ENCODE measurements at places on chromosomes 6 and 20.

GRCh38 chr6:111358454-111358853 lies 124.6 kb downstream of the REV3L start:
- no peak for DNase-seq

- DNase-seq = no peak
Measured at GRCh38 chr6:137246791-137247202, 27.6 kb upstream of the IFNGR1 start.

DNA sequence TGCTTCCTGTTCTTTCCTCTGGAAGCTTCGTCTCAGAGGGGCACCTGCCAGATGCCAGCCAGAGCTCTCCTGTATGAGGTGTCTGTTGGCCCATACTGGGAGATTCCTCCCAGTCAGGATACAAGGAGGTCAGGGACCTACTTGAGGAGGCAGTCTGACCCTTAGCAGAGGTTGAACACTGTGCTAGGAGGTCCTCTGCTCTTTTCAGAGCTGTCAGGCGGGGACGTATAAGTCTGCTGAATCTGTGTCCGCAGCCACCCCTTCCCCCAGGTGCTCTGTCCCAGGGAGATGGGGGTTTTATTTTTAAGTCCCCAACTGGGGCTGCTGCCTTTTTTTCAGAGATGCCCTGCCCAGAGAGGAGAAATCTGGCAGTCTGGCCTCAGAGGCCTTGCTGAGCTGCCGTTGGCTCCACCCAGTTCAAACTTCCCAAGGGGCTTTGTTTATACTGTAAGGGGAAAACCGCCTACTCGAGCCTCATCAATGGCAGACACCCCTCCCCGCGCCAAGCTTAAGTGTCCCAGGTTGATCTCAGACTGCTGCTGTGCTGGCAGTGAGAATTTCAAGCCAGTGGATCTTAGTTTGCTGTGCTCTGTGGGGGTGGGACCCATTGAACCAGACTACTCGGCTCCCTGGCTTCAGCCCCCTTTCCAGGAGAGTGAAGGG lies 326.7 kb downstream of the BCKDHB start:
- no peak for DNase-seq

GRCh38 chr6:80862756-80863155 lies 756.3 kb downstream of the BCKDHB start:
- no peak for DNase-seq

GRCh38 chr6:81834141-81834681 lies 81.7 kb upstream of the TENT5A start:
- DNase-seq = no peak

GRCh38 chr20:48284837-48285236 lies 499.6 kb upstream of the SULF2 start:
- DNase-seq = no peak

GRCh38 chr6:152351110-152351509 lies 286.1 kb downstream of the SYNE1 start:
- DNase-seq = no peak

GRCh38 chr6:98039443-98039842 lies 756.4 kb upstream of the MMS22L start:
- no peak for DNase-seq

- DNase-seq = no peak
Measured at GRCh38 chr6:155186052-155186658, 77.7 kb upstream of the CLDN20 start.

DNA sequence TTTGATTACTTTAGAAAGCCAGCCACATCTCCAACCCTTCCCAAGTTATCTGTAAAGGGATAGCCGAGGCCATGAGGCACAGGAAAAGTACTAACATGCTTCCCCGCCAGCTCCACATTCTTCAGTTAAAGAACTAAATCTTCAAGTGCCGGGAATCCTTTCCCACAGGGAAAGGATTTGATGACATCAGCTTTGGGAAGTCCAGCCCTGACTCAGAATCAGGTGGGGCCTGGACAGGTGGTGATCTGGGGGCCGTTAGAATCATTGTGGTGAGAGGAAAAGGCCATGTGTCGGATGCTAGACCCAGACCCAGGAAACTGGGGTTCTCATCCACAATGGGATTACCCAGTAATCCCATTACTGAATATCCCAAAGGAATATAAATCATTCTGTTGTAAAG lies 580.0 kb downstream of the QKI start:
- no peak for DNase-seq

- no peak for DNase-seq
Measured at GRCh38 chr20:1807394-1807793, 87.8 kb upstream of the SIRPA start.

- DNase-seq = no peak
Measured at GRCh38 chr6:44176762-44177509, 18.3 kb downstream of the CAPN11 start.

DNA sequence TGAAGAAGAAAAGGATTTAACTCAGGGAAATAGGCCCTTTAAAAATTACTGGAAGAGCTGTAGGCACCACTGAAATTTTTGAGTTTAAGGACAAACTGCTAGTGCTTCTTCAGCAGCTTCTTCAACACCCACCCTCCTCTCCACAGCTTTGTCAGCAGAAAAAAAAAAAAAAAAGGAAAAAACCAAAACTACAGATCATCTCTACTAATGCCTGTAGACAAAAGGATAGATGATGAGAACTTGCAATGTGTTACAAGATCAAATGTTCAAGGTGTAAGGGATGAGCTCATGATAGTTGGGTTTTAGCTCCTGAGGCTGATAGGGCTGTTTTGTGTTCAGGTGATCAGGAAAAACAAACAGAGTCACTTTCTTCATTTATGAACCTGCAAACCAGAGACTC lies 55.2 kb upstream of the PREP start:
- no peak for DNase-seq

GRCh38 chr6:37679539-37680476 lies 17.9 kb downstream of the MDGA1 start:
- no peak for DNase-seq

DNA sequence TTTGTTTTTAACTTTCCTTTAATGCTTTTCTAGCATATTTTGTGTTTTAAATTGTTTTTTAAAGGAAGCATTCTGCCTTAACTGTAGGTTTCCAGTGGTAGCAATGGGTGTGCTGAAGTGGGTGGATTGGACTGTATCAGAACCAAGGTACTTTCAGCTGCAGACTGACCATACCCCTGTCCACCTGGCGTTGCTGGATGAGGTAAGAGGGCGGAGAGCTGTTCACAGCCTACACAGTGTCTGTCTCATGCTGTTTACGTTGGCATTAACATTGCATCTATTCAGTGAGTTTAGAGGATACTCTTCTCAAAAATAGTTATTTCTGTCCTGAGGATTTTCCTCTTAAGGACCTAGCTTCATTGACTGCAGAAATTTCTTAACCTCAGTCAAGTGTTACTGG lies 11.9 kb downstream of the NELFCD start:
- no peak for DNase-seq

DNA sequence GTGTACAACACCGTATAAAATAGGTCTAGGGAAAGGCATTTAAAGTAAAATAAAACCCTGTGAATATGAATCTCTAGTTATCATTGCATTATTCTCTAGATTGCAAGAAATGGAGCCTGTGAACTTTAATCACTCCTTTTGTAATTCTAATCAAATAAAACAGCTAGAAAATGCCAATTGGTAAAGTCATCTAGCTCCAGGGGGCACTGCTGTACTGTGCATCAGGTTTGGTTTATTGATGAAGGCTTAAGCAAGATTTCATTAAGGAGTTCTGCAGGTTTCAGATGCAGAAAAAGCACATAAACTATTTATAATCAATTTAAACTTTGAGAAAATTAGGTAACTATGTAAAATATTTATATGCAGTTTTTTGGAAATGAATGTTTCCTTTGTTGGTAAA lies 645.0 kb downstream of the PHF3 start:
- no peak for DNase-seq

DNA sequence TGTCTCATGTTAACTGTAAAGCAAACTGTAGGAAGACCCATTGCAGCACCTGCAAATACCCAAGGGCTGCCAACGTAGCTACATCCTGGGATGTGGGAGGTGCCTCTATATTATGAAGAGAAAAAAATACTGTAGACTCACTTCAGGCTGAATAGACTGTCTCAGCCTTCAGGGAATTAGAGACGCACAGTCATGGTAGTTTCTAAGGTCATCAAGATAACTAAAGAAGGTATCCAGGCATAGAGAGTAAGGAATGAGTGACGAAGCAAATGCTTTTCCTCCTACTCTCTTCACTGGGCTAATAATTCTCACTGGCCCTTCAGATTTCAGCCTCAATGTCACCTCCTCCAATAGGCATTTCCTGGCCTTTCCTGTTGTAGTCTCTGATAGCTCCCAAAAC lies 121.6 kb upstream of the ECI2 start:
- DNase-seq = no peak

DNA sequence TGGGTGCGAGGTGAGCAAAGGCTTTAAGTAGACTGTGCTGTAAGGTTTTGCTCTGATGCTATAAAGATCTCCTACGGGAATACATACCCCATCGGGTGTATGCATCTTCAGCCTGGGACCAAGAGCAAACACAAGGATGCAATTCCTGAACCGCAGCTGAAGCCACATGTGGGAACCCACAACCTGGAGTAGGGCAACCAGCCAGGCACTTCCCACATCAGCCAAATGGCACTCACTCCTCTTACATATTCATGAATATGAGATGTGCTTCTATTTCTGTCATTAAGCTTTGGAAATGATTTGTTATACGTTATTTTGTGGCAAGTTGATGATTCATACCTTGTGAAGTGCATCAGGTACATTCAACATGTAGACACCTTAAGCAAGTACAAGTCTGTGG lies 619.2 kb downstream of the C6orf118 start:
- no peak for DNase-seq

GRCh38 chr6:53691252-53691651 lies 25.7 kb upstream of the KLHL31 start:
- no peak for DNase-seq

DNA sequence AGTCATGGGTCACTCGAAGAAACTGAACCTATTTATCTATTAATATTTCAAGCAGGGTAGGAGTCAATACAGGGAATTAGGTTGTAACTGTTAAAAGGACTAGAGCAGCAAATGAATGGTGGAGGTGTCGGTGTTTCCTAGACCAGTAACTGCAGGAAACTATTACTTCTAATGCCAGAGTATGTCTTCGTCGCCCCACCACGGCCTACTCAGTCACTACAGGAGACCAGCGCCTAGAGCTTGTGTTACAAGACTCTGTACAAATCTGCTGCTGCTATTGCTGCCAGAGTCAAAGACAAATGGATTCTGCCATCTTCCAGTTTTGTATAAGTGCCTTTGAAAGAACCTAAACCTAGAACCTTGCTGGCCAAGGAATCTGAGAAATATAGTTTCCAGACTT lies 343.9 kb downstream of the SOX4 start:
- DNase-seq = no peak

DNA sequence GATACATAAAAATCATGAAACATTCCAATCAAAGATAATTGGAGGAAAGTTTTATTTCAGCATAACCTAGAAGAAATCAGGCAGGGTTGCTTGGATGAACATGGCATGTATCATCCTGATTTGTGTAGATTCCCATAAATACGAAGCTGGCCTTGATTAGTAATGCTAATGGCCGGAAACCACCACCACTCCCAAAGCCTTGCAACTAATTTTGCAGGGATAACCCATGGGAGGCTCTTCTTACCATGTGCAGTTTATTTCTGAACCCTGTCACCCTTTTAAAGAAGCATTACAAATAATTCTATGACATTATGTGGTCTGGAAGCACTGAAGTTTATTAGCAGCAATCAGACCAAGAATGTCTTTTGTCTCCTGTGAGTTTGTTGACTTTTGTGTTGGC lies 80.8 kb downstream of the AIG1 start:
- no peak for DNase-seq

DNA sequence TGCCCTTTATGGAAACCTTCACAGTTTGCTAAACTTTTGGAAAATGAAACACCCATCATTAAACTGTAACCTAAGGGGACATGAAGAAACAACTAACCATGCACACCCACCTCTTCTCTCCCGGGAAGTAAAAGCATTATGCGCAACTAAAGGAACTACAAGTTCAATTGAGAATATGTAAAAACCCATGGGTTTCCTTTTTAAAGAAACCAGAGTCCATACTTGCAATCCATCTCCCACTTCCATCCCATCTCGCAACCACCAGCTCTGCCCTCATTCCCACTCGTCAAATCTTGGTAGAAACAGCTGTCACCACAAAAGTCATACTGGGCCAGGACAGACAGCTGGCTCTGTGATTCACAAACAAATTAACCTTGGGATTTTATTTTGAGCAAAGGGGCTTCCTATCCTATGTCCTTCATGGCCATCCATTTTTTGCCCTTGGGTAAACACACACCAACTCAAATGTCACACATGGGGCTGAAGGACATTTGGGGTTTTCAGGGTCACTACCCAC lies 81.5 kb downstream of the HAO1 start:
- DNase-seq = peak; percentile 93

DNA sequence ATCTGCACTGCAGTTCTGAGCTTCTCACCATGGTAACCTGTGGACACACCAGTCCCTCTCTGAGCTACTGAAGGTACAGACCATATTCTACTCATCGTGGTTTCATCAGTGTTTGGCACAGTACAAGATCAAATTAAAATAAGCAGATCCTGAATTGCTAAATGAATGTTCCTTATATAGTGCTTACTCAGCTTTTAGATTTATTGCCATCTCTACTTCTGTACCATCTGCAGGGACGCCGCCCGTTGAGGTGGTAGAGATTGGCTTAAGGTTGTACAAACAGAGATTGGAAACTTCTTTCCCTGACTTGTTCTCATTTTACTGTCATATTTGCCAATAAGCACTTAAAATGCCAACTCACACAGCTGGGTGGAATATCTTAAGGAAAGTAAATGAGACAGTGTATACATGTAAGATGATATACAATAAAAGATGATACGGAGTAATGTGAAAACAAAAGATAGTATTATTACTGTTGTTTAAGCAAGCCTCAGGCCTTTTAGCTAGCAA lies 223.4 kb upstream of the FOXQ1 start:
- DNase-seq = no peak

DNA sequence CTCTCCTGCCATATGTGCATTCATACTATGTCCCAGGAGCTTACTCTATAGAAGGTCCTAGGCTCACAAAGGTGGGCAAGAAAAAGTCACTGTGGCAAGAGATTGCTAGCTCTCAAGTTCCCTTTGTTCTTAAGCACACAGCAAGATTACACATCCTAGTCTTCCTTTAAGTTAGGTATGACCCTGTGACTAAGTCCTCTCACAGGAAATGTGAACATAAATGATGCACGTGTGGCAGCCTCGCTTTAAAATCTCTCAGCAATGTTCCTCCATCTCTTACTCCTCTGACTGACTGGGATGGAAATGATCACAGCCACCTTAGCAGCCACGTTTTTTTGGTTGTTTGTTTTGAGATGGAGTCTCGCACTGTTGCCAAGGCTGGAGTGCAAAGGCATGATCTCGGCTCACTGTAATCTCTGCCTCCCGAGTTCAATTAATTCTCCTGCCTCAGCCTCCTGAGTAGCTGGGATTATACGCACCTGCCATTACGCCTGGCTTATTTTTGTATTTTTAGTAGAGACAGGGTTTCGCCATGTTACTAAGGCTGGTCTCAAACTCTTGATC lies 35.7 kb upstream of the HAO1 start:
- DNase-seq = no peak

DNA sequence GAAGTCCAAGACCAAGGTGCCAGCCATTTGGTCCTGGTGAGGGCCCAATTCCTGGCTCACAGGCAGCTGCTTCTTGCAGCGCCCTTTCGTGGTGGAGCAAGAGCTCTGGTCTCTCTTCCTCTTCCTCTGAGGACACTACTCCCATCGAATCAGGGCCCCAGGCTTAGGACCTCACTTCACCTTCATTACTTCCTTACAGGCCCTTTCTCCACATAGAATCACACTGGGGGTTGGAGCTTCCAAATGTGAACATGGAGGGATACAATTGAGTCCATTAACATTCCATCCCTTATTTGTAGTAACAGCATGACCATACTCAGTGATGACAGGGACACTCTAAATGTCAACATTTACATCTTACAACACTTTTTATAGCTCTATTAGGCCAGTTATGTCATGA lies 2.3 kb downstream of the RAMACL start:
- DNase-seq = no peak

- DNase-seq = no peak
Measured at GRCh38 chr20:61990484-61990883, 75.2 kb downstream of the TAF4 start.

Data from SHP77 treated with DMSO at 0.1 percent for 48 hours (cell line).